ENCODE measurements at places on chromosomes 5 and 9.

GRCh38 chr9:75960551-75960950 lies 70.1 kb downstream of the PCSK5 start:
- DNase-seq = no peak

- DNase-seq = no peak
These were observed 88.8 kb downstream of the PHF2 start for GRCh38 chr9:93665128-93665636.

DNA sequence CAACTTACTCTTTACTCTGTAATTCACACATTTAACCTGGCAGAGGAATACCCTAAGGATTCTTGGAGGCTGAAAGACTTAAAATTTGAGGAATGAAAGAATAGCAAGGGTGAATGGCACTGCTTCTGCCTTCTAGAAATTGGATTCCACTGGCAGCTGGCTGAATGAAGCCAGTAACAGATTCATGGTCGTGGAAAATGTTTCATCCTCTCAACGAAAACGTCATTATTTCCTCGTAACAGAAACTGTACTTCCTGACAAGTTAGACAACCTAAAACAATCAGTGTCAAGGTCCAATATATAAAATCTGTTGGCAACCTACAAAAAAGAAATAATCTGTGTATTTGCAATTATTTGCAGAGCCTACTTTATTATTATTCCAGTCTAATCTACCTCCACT lies 39.7 kb downstream of the BNC2 start:
- no peak for DNase-seq

- DNase-seq = no peak
These were observed 25.0 kb downstream of the CEP120 start for GRCh38 chr5:123398058-123398733.

DNA sequence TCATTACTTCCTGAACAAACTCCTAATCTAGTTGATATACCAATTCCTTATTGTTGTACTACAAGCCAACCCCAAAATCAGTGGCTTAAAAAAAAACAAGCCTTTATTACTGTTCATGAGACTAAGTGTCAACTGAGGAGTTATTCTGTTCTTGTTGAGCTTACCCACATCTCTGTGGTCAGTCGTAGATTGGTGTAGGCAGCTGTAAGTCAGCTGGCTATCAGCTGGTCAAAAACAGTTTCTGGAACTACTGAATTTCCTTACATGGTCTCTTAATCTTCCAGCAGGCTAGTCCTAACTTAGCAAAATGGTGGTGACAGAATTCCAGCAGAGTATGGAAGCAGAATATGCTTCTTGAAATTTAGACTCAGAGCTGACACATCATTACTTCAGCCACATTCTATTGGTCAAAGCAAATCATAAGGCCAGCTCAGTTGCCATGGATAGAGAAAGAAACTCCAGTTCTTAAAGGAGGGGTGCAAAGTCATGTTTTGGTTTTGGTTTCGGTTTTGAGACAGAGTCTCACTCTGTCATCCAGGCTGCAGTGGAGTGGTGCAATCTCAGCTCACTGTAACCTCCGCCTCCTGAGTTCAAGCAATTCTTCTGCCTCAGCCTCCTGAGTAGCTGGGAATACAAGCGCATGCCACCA lies 386.1 kb upstream of the MPDZ start:
- DNase-seq = no peak

- no peak for DNase-seq
These were observed 35.2 kb upstream of the PITX1 start for GRCh38 chr5:135069016-135069770.

DNA sequence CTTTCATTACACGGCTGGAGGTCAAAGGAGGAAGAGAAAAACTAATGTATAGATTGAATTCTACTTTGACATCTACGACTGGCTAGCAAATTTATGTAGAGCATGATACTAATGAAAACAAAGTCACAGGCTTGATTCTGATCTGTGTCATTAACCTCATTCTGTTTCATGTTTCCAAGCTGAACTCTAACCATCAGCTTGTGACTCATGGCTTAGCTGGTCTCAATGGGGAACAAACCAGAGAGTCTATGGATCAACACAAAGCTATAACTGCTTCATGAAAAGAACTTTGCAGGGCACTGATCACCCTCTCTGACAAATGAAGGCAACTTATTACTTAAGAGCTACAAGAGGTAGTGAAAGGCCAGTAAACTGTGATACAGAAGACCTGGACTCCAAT lies 23.6 kb upstream of the PDE4D start:
- no peak for DNase-seq

DNA sequence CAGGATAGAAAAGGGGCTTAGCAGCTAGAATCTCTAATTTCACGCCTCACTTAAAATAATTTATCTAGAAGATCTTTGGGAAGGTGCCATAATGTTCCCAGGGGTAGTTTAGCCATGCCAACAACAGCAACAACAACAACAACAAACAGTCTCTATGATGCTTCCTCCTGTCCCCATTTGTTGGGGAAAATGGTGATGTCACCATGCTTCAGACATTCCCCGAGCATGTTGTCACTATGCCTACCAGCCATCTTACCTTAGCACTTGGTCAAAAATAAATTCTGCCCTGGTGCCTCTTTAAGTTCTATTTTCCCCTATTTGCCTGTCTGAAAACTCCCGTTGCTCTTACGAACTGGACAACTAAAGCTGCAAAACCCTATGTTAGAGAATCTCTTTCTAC lies 76.6 kb downstream of the KCNN2 start:
- no peak for DNase-seq

DNA sequence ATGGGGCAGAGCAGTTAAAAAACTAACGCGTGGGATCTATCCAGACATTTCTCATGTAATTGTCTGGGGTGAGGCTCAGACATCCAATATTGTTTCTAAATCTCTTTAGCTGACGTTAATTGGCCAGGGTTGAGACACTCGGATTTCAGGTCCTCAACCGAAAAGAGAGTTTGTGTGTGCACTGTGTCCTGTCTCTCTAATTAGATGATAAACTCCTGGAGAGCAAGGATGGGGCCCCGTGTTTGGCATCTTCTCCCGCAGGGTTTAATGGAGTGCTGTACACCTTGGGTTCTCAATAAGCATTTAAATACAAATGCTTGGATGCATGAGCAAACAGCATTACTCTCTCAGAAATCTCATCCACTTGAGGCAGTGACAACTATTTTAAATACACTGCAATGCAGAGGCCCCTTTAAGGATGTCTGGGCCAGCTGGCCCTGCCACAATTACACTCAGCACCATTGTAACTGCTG lies 139.6 kb downstream of the MTX3 start:
- DNase-seq = no peak

GRCh38 chr9:33939924-33940874 lies 108.5 kb downstream of the UBAP2 start:
- DNase-seq = no peak

- no peak for DNase-seq
These were observed 80.3 kb downstream of the HMHB1 start for GRCh38 chr5:143892271-143892670.

GRCh38 chr5:94777056-94777880 lies 158.8 kb downstream of the SLF1 start:
- no peak for DNase-seq

DNA sequence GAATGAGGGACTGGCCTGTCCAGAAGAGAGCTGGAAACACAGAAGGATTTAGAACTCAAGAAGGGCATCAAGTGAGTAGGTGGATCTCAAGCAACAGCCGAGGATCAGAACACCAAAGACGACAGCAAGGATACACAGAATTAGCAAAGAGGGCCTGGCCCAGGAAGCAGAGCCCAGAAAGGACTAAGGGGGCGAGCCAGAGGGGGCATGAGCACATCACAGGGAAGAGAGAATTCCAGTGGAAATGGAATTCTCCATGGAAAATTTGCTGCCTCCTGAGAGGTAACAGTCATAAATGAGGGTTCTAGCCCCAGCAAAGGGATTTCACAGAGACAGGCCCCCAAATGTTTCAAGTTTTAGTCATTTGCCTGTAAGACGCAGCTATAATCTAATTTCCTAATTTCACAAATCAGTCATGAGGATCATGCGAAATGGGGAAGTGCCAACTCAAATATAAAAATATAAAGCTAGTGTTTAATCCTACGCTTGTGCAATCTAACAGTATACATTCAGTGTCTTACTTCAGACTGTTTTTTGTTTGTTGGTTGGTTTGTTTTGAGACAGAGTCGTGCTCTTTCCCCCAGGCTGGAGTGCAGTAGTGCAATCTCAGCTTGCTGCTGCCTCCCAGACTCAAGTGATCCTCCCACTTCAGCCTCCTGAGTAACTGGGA lies 46.7 kb downstream of the FNBP1 start:
- no peak for DNase-seq

- no peak for DNase-seq
These were observed 14.8 kb downstream of the IL9 start for GRCh38 chr5:135880801-135881200.

DNA sequence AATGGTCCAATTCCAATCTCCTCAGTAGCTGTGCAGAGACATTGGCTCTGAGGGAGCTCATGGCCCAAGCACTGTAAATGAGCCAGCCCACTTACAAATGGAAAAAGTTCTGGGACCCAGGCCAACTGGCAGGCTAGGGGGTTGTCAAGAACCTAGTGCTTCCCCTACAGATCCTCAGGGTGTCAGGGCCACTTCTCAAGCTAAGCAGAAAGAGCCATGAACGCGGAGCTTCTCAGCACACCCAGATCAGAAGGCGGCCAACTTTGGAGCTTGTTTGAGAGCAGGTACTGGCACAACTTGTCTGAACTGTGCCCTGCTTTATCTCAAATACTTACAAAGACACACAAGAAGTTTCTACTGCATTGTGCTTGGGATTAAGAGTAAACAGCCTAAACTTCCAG lies 17.5 kb downstream of the TLE1 start:
- no peak for DNase-seq

- no peak for DNase-seq
These were observed 3.4 kb upstream of the CCIN start for GRCh38 chr9:36165826-36166167.

GRCh38 chr5:102787134-102787533 lies 32.0 kb downstream of the PAM start:
- DNase-seq = no peak

GRCh38 chr5:36885566-36886485 lies 9.3 kb downstream of the NIPBL start:
- DNase-seq = no peak

GRCh38 chr5:72878854-72879253 lies 62.4 kb downstream of the TNPO1 start:
- DNase-seq = no peak

- DNase-seq = no peak
These were observed 101.8 kb downstream of the BOD1 start for GRCh38 chr5:173514661-173515060.

GRCh38 chr5:162573758-162574157 lies 506.2 kb downstream of the GABRG2 start:
- no peak for DNase-seq

- DNase-seq = no peak
These were observed 35.6 kb downstream of the RASA1 start for GRCh38 chr5:87303324-87303723.

- peak; percentile 68 for DNase-seq
These were observed 61.3 kb downstream of the ENC1 start for GRCh38 chr5:74579215-74579614.

DNA sequence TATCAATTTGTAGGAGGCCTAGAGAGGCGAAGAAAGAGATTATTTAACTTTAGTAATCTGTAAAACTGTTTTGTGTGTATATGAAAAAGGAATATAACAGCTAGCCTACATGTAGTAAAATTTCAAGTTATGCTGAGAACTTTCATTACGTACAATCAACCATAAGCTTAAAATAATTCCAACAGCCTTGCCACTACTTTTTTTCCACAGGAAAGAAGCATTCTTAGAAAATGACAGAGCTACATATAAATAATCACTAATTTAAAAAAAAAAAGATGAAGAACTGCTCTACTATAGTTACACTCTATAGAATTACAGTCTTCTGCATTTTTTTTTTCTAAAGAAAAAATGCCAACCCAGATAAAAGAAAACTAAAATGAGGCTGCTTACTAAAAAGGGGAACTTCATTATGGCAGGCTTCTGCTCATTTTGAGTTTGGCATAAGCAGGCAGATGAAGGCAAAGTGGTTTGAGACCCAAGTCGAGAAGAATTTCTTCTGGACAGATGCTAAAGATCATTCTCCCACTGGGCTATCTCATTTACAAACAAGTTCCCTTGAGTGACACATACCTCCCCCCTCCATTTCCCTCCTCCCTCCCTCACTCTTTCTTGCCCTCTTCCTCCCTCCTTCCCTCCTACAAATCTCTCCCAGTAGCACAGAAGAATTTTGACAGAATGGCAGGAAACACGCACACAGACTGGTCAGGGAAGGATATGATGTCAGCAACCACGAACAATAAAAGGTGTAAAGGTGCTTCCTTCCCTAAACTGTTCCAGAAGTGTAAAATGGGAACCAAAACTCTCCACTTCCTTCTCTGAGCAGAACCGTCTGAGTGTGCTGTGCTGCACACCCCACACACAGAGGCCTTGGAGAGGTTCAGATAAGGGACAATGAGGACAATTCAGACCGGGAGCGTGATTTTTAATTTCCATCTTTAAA lies 56.1 kb downstream of the MEF2C start:
- DNase-seq = no peak

DNA sequence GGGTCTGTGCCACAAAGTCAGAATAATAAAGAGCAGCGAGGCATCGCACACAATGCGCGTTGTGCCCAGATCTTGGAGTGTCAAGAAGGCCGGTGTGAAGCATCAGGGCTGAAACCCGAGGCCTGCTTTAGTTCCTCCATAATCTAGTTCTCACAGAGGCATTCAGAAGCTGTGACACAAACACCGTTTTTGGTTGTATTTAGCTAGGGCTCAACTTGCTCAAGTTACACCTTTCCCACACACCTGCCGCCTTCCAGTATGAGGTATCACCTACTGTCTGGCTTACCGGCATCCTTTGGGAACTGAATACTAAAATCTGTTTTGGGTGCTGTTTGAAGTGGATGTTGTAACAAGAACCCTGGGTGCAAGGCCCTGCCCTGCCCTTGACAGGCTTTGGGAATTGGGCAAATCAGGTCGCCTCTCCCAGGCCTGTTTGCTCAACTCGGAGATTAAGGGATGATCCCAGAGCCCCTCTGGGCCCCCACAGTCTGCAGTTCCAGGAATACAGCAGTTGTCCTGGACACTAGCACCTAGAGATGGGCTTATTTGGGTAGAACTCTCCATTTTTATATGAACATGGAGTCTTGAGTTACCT lies 27.0 kb downstream of the SLC25A25 start:
- no peak for DNase-seq
